ENCODE measurements at places on chromosomes 11 and 22. TPM values are rescaled to one million over a fixed set of nuclear protein-coding genes. Genes with fewer than 3 reads are reported as not detected.

Gene OR52H1
- polyA plus RNA-seq, result not detected

Gene HEPACAM
- not detected for polyA plus RNA-seq

Gene NXPE2
- 0.36 TPM for polyA plus RNA-seq

Gene KRTAP5-4
- not detected for polyA plus RNA-seq

Gene TMEM191C
- 2.3 TPM for polyA plus RNA-seq

Gene PARVG
- 3.6 TPM for polyA plus RNA-seq

Gene MAJIN
- 0.14 TPM for polyA plus RNA-seq

Gene POU2AF3
- polyA plus RNA-seq, result 11.4 TPM

Gene CENATAC
- 37.9 TPM for polyA plus RNA-seq

Gene ANKK1
- 0.58 TPM for polyA plus RNA-seq

Gene CASP5
- 0.25 TPM for polyA plus RNA-seq

Gene CCDC157
- polyA plus RNA-seq, result 4.3 TPM

Gene SSH3
- polyA plus RNA-seq, result 25.9 TPM

Gene GRIA4
- polyA plus RNA-seq, result 0.43 TPM

Gene TST
- 24.4 TPM for polyA plus RNA-seq

Gene SLC5A12
- 0.17 TPM for polyA plus RNA-seq
